ENCODE measurements at places on chromosomes 7 and 10.
A peak's percentile ranks its signal among the peaks of the same experiment; 100 is the strongest.

GRCh38 chr7:4633012-4633411 is 49.1 kb upstream of the FOXK1 start:
- DNase-seq: peak; percentile 40

DNA sequence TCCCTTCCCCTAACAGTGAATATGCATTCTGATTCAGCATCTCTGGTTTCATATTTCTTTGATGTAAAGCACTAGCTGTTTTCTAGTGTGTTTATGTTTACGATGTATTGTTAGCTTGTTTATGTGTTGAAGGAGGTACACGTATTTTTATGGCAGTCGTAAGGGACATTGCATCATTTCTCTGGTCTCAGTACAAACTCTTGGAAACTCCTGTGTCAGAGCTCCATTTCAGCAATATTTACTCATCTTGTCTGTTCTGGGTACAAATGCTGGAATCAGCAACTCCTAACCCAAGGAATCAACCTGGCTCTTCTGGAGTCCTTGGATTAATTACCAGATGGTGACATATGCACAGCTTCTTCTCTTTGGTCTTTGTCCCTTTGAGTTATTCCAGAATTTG is 270.0 kb upstream of the PLXDC2 start:
- DNase-seq: no peak

DNA sequence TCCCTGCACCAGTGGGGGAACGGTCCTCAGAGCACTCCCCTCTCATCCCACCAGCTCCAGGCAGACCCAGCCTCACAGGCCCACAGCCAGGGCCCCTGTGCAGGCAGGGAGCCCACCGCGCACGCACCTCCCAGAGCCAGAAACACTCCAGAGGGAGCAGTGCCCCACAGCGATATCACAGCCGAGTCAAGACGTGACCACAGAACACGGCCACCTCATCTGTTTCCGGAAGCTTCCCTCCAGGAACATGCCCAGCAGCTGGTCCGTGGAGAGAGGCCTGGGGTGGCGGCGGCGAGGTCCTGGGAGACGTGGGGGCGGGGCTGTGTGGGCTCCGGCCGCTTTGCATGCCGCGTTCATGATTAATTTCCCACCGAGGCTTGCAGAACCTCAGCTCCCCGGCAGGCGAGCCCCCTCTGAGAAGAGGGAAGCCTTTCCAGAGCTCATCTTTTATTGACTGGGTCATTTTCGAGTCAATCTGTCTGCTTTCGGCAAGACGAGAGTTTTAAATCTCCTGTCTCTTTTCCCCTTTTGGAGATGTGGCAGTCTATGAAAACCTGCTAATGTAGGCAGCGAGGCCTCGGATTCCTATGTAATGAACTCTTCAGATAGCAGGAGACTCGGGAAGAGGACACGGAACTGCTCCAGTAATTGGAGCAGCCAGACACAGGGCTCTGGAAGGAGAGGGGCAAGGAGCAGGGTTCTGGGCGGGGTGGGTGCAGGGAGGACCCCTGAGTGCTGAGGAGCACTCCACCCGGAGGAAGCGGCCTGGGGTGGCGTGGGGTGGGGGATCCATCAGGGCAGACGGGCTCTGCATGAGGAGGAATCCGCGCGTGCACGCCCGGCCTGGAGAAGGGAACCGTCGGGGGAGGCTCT is 242.8 kb downstream of the ELFN1 start:
- no peak for DNase-seq

- DNase-seq: peak; percentile 45
Measured at GRCh38 chr10:24723386-24723787, 300 bp downstream of the ARHGAP21 start.

DNA sequence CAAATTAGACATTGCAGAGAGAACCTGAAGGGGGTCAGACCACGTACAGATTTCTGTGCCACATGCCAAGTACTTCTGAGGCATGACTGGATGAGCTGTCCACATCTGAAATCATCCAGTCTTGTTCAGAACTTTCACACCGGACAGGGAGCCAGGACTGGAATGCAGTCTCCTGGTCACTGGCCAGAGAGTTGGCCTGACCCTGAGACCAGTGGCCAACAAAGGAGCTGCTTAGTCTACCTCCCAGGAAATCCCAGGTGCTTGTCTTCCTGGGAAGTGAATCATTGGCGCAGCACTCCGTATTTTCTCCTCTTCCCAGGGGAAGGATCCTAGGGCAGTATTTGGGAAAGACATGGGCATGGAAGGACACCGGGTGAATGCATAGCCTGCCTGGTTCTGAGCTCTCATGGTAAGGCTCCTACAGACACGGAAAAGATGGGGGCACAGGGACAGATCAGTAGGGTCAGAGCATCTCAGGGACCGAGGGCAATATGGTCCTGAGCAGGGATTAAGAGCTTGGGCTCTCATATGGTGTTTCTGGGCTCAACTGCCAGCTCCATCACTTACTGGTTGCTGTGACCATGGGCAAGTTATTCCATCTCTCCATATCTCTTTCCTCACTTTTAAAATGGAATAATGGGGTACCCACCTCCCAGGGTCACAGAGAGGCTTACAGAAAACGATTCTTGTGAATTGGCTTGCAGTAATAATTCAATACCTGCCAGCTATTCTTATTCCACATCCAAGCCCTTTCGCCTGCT is 1.3 kb upstream of the SCD start:
- DNase-seq: no peak

GRCh38 chr10:43251419-43252165 is 15.3 kb downstream of the RASGEF1A start:
- peak; percentile 22 for DNase-seq

DNA sequence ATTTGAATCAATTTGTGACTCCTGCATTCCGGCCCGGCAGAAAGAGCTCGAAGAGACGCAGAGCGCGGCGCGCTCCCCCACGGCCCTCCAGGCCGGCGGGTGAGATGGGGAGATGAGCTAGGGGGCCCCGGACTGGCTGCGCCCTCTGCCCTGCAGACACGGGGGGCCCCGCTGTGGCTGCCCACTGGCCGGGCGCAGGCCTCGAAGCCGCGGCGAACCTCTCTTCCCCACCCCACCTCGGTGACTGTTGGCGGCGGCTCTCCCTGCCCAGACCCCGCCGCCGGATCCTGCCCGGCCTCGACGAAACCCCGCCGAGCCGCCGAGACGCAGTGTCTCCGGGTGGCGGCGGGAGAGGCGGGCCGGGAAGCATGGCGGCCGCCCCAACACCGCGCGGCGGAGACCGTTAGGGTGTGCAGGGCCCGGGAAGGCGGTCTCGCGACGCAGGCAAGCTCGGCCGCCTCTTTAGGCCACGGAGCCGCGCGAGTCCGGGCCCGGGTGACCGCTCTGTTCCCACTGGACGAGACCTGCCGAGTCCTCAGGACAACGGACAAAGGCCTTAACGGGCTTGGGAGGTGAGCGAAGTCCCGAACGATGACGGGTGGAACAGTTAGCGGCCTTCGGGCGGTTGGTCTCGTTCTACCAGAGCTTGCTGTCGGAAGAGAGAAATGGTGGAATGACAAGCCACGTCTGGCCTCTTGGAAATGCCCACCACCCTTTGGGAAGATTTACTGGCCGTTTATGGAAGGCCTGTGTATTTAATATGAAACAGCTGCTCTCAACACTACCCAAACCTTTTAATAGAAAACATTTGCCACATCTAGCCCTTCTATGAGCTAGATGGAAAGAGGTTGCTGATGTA is 24.3 kb downstream of the NUP42 start:
- DNase-seq: no peak

DNA sequence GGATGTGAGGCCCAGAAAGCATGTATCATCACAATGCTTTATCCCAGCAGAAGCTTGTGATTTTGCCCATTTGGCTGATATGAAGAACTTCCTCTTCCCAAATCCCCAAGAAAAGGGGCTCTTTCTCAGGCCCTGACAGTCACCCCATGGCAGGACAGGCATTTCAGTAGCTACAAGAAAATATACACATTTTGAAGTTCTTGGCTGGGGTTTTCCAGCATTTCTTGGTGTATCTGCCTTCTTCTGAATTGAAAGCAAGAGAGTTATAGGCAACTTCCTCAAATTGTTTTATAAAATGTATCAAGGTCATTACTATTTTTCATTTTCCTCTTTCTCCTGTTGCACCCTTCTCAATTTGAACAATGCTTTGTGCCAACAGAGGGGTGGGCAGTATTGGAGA is 63.3 kb upstream of the PDLIM1 start:
- DNase-seq: no peak

DNA sequence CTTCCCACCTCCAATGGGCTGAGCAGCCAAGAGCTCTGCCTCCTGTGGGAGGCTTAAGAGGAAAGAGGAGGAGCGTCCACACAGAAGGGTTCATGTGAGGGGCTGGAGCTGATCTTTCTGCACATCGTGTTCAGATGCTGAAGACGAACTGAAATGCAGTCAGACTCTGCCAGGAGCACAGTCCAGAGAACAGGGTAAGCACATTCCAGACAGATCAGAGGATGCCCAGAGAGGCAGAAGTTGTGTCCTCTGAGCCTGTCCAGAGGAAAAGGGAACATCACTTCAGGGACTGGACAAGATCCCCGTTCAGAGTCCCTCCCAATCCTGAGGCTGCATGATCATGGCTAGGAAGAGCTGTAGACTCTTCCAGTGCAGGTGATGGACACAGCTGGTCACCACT is 72.9 kb downstream of the ITIH5 start:
- no peak for DNase-seq

GRCh38 chr10:37563107-37563714 is 294.2 kb downstream of the ZNF248 start:
- DNase-seq: no peak

DNA sequence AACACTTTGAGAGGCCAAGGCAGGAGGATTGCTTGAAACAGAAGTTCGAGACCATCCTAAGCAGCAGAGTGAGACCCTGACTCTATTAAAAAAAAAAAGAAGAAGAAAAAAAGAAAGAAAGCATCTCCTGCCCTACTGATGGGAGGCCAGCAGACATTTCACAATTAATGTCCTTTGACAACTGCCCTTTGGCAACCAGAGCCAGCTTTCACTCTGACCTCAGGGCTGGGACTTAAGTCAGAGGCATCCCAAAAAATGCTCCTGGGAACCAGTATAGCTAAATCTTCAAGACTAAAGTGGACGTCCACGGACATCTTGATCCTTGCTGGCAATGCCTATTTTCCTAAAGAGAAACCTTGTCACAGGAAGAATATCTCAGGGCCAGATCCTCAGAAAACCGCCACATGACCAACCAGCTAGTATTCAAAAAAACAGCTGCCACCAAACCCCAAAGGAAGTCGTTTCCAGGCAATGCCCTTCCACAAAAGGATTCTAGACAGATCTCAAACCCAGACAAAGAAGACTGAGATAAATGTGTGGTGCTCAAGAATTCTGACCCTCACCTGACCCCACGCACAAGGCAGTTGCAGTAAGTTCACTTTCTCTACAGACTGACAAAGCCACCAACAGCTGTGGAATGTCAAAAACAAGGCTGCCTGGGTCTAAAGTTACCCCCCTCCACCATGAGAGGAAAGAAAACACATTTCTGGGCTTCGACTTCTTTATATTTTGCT is 18.4 kb downstream of the GFRA1 start:
- no peak for DNase-seq

DNA sequence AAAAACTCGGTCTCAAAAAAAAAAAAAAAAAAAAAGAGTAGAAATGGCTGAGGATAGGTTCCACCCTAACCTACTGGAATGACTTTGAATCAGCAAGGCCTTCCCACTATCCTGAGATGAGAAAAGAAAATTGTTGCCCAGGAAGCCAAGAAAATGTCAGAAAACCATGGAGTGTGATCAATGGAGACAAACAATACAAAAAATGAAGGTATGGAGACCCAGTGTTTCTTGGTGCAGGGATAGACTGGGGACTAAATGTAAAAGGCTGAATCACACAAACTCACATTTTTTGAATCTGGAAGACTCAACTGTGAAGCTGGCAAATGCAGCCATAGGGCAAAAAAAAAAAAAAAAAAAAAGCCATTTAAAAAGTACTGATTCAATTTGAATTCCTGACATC is 364.3 kb upstream of the ANKRD30A start:
- DNase-seq: no peak

- DNase-seq: peak; percentile 14
Measured at GRCh38 chr7:2182461-2182860, 50.3 kb downstream of the MAD1L1 start.

- no peak for DNase-seq
Measured at GRCh38 chr7:117630501-117630900, 150.7 kb downstream of the CFTR start.

DNA sequence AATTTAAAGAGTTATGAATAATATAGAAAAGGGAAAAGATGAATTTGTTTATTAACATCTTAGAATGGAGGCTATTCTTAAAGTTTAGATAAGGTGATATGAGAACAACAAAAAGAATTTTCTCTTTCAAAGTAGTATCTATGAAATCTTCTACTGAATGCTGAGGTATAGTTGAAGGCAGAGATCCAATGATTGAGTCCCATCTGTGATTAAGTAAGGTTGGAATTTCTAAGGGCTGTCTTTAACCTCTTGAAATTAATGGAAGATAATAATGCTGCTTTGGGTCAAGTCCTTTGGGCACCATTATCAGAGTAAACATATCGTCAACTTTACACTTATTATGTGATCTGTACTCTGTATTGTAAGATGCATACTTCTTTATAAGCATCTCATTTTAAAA is 307.9 kb downstream of the PRKG1 start:
- DNase-seq: no peak

DNA sequence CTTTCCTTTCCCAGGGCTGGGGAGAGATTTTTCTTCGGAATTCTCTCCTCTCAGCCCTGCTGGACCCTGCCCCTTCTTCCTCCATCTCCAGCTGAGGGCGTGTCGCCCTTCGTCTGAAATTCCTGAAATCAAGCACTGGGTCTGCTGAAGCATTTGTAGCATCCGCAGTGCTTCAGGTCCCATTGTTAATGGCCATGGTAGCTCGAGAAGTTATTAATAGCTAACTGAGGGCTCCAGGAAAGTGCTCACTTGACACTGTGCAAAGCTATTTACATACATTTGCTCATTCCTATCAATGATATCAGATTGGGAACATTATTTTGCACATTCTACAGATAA is 515 bp downstream of the FAM149B1 start:
- no peak for DNase-seq

DNA sequence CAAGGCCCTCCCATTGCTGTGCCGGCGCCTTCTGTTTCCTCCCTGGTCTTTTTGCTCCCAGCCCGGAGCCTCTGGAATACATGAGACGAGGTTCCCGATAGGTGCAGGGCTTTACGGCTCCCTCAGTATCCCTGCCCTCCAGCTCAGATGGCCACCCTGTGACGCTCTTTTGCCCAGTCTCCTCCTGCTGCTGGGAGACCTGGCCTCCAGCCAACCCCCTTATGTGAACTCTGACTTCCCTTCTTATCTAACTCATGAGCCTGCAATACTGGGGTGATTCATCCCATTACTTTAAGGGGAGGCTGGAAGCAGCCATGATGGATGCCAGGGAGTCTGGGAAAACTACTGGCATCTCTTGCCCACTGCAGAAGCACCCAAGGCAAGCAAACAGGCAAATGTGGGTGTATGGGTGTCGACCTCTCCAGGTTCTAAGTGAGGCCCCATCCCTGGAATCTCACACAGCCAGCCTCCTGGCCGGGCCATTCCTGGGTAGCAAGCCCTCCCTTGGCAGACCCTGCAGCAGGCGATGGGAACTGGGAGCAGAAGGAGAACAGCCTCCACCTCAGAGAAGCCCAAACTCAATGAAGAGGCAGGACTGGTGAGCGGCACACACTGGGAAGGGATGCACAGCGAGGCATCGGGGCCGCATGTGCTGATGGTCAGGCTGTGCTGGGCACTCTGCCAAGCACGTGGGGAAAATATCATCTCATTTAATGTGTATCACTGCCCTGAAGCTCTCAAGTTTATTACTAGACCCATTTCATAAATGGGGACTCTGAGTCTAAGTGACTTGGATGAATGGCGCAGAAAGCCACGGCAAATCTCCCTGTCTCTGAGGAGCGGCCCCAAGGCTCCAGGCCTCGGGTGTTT is 97.5 kb downstream of the FAM53B start:
- no peak for DNase-seq

GRCh38 chr10:30742471-30742870 is 112.9 kb upstream of the LYZL2 start:
- peak; percentile 36 for DNase-seq

Measured in stimulated activated CD8-positive, alpha-beta memory T cell treated with anti-CD3 and anti-CD28 coated beads, Interleukin-4, amount 100 ng/mL, for 48 hours (primary cell).